ENCODE measurements at places on chromosomes 7 and 10.

DNA sequence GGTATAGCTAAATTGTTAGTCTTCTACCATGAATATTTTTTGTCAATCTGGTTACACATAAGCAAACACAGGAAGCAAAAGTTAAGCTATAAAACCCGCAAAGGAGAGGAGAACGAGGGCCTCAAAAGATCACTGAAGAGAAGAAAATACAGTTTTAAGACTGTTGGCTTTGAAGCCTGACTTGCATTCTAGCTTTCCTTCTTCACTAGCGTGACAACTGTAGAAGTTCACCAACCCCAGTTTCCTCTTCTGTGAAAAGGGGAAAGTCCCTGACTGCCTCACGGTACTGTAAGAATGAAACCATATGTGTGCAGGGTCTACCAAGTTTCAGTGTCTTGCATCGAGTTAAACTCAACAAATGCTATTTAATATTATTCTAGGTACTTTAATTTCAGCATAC is 7.5 kb upstream of the LRRN3 start:
- no peak for DNase-seq

- DNase-seq, result no peak
Measured at GRCh38 chr7:123131961-123132360, 67.8 kb downstream of the SLC13A1 start.

DNA sequence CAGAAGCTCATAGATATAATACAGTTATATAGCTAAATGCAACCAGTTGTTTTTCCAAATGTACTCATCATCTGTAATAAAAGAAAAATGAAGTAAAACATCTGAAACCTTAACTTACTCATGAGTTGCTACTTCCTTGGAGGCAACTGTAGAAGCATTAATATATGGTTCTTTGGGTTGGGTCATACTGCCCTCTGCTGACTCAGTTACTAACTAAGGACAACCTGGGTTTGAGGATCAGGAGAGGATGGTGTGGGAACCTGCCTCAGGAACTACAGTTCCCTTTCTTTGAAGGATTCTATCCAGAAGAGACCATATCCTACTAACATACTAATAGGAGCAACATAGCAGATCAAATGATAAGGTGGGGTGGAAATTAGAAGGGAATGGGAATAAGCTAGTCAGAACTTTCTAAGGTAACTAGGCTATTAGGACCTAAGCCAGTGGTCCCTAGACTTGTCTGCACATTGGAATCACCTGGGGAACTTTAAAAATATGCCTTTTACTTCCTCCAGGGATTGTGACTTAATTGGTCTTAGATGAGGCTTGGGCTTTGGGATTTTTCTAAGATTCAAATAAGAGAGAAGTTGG is 20.7 kb downstream of the COX15 start:
- DNase-seq, result no peak

- DNase-seq, result no peak
Measured at GRCh38 chr10:45602836-45603235, 69.7 kb downstream of the ZFAND4 start.

DNA sequence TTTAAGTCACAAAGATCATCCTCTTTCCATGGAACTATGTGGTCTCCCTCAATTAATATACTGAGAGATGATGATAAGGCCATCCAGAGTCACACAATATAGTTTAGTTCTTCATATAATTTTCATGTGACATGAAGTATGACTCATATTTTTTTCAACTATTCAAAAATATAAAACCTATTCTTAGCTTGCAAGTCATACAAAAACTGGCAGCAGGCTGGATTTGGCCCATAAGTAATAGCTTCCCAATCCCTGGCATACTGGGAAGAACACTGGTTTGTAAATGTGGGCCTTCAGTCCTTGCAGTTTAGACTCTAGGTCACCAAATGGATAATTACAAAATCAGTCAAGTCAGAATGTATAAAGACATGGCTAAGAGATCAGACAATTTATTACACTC is 356.6 kb downstream of the PPP1R3A start:
- DNase-seq, result no peak

DNA sequence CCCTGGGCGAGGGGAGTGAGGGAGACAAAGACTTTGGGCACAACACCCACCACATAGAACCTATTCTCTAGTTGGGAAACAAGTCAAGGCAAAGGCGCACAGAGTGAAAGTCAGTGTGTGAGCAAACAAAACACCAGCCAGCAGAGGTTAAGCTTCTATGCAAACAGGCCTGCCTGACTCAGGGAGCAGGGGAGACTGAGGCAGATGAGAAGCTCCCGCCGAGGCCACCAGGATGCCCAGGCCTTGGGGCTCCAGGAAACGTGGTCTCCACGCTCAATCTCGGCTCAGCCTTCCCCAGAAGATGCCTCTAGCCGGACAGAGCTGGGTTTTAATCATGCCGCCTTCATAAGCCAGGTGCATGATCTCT is 74.1 kb upstream of the KCNMA1 start:
- DNase-seq, result no peak

GRCh38 chr7:142939226-142939910 is at the start of gene LLCFC1:
Gene LLCFC1, plus strand, starts transcription at chr7:142939484. Its CDS starts 138 bp downstream, at chr7:142939622.
- DNase-seq, result no peak

DNA sequence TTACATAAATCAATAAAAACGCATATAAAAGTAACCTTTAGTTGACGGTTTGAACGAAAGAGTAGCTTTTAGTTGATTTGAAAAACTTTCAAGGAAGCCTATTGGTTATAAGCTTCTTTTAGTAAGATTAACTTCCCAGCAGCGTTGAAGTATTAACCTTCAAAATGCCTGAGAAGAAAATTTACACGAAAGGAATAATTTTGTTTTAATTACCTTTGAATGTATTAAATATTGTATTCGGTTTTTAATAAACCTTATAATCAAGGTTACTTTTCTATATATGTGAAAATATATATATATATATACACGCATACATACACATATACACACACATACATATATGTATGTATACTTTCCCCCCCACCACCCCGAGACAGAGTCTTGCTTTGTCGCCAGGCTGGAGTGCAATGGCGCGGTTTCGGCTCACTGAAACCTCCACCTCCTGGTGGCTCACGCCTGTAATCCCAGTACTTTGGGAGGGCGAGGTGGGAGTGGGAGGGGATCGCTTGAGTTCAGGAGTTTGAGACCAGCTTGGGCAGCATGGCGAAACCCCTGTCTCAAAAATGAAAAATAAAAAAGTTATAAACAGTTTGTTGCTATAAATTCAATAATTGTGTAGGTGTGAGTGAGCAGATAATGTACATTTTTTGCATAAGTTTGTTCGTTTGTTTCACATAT is 57.6 kb upstream of the EZH2 start:
- DNase-seq, result no peak

- no peak for DNase-seq
Measured at GRCh38 chr7:148722340-148723165, 23.9 kb downstream of the CUL1 start.

- DNase-seq, result no peak
Measured at GRCh38 chr7:44973610-44974401, 5.0 kb downstream of the MYO1G start.

DNA sequence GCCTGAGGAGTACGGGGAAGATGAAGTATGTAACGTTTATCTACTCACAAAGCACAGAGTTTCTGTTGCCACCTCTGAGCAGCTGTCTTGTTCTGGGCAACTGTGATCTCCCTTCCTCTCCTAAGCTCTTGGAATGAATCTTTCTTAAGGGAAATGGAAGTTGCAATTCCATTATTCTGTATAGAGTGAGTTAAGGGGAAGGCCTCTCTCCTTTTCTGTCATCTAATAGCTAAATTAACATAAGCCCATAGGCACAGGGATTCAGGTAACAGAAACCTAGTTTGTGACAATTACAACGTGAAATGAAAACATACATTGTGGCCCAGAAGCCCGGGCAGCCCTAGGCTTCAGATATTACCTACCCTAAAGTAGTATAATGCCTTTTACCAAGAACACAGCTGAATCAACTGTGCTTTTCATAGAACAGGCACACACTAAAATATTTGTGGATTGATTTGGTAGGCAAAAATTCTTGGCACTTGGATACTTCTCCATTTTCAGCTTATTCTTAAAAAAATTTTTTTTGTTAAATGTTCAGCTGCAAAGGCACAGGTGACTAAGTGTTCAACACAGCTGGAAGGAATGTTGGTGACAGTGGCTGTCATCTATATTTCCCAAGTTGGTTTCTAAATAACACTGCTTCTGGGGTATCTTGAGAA is 3.8 kb upstream of the PDCD4 start:
- no peak for DNase-seq

- DNase-seq, result no peak
Measured at GRCh38 chr10:31095677-31096560, 64.3 kb upstream of the ZNF438 start.

GRCh38 chr7:30224511-30225062 is 59.8 kb upstream of the ZNRF2 start:
- no peak for DNase-seq

- no peak for DNase-seq
Measured at GRCh38 chr10:35421553-35422178, 85.4 kb downstream of the CCNY start.

GRCh38 chr7:98993024-98993897 is 114.9 kb downstream of the TRRAP start:
- no peak for DNase-seq

DNA sequence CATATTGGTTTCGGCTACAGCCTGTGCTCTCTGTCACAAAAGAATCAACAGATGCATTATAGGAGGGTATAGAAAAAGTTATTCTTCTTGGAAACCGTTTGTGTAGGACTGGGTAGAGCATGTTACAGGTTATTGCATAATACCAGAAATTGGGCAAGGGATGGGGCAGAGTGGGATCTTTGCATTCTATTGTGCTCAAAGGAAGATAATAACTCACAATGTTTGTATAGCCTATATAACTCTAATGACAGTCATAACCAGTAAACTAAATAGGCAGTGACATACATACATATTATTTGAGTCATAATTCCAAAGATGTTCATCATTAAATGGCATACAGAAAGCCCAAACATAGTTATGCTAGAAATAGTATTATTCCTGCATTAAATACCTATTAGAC is 179.7 kb downstream of the XPNPEP1 start:
- no peak for DNase-seq

- no peak for DNase-seq
Measured at GRCh38 chr7:3028071-3028757, 15.5 kb downstream of the CARD11 start.

GRCh38 chr10:116654816-116655215 is 34.1 kb downstream of the PNLIPRP2 start:
- DNase-seq, result no peak

GRCh38 chr7:81715984-81716588 is 53.8 kb downstream of the HGF start:
- no peak for DNase-seq

GRCh38 chr7:78041423-78041822 is 242.8 kb downstream of the PHTF2 start:
- no peak for DNase-seq

DNA sequence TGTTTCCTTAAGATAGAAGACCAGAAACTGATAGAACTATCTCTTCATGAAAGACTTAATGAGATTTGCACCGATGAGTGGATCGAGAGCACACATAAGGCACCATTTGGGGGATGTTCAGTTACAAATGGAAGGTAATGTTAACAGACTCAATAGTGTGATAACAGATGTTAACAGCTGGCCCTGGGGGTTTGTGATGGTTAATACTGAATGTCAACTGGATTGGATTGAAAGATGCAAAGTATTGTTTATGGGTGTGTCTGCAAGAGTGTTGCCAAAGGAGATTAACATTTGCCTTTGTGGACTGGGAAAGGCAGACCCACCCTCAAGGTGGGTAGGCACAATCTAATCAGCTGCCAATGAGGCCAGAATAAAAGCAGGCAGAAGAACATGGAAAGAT is 130.5 kb upstream of the DGKB start:
- no peak for DNase-seq

- no peak for DNase-seq
Measured at GRCh38 chr7:39553436-39553835, 12.8 kb upstream of the YAE1 start.

GRCh38 chr10:110326351-110327032 is 21.8 kb upstream of the SMNDC1 start:
- no peak for DNase-seq

- DNase-seq, result no peak
Measured at GRCh38 chr10:121661451-121661851, 63.2 kb upstream of the FGFR2 start.

GRCh38 chr10:69907517-69907916 is 105.8 kb downstream of the COL13A1 start:
- DNase-seq, result no peak

DNA sequence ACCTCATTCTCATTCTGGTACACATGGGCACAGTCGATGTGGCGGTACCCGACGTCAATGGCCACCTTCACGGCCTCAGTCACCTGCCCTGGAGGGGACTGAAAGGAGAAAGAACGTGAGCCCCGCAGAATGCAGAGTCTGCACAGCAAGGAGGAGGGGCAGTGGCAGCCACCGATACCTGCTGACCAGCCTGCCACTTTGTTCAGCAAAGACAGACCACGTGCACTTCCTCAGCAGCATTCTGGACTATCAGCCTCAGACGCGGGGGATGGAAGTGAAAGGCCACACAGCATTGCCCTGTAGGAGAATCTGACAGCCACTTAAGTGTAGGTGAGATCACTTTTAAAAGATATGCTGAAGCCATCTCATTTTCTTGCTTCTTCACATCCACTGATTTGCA is 7.2 kb downstream of the AKR1B1 start:
- DNase-seq, result no peak

GRCh38 chr10:124322191-124322980 is 96.3 kb downstream of the OAT start:
- DNase-seq, result no peak

DNA sequence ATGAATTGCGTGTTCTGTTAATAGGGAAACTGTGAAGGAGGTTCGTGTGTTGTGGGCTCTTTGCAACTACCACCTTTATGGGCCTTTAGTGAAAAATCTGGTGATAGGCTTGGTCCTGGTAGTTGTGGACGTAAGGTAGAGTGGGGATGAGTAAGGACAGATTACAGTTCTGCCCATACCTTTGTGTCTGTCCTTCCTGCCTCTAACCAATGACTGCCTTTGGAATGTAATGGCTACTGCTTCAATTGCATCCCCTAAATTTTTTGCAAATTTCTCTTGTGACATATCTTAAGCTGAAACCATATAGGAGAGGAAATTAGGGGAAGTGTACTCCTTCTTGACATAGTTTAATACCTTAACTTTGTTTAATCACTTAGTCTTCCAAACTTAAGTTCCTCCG is 82.3 kb downstream of the ADK start:
- no peak for DNase-seq

GRCh38 chr7:155131090-155131489 is 61.0 kb downstream of the HTR5A start:
- no peak for DNase-seq

GRCh38 chr10:123557366-123558108 is 108.6 kb upstream of the GPR26 start:
- DNase-seq, result no peak

- DNase-seq, result no peak
Measured at GRCh38 chr7:18515067-18515466, 19.5 kb downstream of the HDAC9 start.

All from stimulated activated CD8-positive, alpha-beta memory T cell treated with anti-CD3 and anti-CD28 coated beads, Interleukin-4, amount 100 ng/mL, for 1 hour (primary cell).